ENCODE measurements at places on chromosomes 7 and 10.

DNA sequence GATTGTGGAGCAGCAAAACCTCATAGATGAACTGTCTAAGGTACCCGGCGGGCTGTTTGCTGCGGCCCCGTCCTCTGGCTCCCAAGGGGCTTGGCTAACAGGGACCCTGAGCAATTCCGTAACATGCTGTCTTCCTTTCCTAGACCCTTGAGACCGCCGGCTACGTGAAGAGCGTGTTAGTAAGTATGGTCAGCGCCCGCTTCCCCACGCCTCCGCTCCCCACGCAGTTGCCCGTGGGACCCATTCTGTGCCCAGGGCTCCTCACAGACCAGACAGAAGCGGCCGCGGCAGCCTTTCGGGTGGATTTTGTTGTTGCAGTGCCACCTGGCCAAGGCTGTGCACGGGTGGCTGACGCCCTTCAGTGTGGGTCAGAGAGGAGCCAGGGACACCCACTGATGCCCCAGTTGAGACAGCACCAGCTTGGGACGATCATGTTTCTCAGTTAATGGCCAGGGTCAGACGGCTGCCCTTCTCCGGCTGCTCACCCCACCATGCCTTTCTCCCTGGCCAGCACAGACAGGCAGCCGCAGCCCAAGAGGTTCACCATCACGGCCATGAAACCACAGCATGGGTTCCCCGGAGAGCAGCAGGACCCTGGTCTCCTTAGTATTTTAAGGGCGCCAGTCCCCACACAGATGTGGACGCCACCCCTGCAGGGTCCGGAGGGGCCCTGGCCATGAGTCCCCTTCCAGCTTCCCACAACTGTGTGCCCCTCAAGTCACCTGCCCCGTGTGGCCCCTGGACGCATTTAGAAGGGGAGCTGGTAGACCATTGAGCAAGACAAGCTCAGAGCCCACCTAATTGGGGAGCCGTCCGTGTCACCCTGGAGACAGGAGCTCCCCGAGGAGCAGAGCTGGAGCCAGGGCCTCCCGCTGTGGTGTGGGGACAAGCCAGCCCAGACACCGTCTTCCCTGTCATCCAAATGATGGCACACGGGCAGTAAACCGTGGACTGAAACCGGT lies 49.4 kb upstream of the DPYSL4 start:
- no peak for DNase-seq

- no peak for DNase-seq
These were observed 232 bp upstream of the GRID1 start for GRCh38 chr10:86366902-86367151.

- peak; percentile 97 for DNase-seq
These were observed 1053.4 kb upstream of the AUTS2 start for GRCh38 chr7:68544851-68545250.

DNA sequence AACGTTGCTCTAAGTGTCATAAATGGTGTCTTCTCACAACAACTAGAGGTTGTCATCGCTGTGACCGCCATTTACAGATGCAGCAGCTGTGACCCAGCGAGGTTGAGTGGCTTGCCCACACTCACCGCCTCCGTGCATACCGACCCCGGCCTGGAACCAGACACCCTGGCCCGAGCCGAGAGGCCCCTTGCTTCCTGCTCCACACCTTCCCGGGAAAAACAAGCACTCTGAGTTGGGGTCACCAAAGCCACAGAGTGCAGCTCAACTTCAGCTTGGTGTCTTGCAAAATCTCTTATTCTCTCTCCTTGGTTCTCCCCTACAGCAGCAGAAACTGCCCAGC lies 115.7 kb upstream of the PPP2R2D start:
- DNase-seq = no peak

- DNase-seq = peak; percentile 73
These were observed 2.4 kb upstream of the INHBA start for GRCh38 chr7:41705109-41705901.

All from SK-N-DZ (cell line).